Fibroblast of skin of back (primary cell): ENCODE measurements at places on chromosomes 6 and 20.

- peak; percentile 47 for DNase-seq
Observed at GRCh38 chr20:5168651-5169396, 42.0 kb downstream of the CDS2 start.

DNA sequence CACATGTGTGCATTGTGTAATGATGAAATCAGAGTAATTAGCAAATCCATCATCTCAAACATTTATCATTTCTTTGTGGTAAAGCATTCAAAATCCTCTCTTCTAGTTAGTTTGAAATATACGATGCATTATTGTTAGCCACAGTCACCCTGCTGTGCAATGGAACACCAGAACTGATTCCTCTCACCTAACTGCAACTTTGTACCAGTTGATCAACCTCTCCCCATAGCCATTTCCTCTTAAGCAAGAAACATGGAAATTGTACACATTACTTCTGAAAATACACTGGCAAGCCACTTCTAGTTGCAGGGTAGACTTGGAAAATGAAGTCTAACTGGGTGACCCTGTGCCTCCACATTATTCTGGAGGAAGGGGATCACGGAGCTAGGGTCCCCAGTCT lies 58.1 kb upstream of the ESR1 start:
- DNase-seq = no peak

GRCh38 chr20:37875460-37876175 lies 27.3 kb upstream of the VSTM2L start:
- no peak for DNase-seq

- DNase-seq = no peak
Observed at GRCh38 chr6:103723438-103724322, 1136.0 kb downstream of the HACE1 start.

GRCh38 chr6:112929641-112930040 lies 582.5 kb downstream of the RFPL4B start:
- DNase-seq = peak; percentile 60

- DNase-seq = peak; percentile 34
Observed at GRCh38 chr6:162999575-163000285, 272.0 kb downstream of the PACRG start.

GRCh38 chr6:137709424-137710236 lies 157.4 kb upstream of the TNFAIP3 start:
- peak; percentile 59 for DNase-seq

DNA sequence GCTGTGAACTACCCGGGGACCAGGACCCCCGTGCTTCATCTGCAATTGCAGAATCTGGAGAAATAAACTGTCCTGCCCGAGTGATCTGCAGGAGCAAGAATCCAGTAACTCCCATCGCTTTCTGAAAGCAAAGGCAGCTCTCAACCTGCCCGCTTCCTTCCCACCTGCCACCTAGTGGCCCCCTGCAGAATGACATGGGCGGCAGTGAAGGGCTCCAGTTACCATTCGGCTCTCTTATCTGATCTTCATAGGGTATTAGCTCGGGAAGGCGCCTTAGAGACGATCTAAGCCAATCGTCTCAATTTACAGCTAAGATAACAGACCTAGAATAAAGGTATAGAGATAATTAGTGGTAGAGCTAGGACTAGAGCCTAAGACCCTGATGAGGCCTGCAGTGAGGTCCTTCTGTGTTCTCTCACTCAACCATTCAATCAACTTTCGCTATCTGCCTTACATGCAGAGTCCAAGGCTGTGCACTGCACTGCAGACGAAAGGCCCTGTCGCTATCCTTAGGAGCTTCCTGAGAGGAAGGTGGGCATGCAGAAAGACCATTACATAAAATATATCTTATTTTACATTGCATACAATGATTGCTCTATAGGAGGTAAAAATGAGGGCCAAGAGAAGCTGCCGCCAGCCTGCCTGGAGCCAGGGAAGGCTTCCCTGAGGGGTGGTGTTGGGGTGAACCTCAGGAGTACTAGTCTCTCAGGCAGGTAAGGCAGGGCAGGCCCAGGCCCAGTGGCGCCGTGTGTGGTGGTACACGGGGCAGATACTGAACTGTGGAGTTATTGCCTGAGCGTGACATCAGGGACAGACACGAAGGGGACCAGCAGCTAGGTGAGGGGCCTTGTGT lies 7.1 kb upstream of the PSMG4 start:
- DNase-seq = peak; percentile 80

DNA sequence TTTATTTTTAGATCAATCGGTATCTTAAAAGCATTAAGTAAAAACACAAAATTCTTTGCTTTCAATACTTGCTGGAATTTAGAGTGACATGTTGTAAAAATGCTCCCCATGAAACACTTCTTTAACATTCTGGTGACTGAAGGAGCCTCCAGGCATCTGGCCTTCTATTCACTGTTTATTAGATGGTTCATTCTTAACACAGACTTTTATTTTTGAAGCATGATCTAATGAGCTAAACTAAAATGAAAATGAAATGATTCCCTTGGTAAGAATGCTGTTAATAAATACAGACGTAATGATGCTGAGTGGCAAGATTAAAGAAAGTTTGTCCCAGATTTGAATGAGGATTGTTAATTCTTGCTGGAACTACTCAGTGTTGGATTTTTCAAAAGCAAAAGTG lies 698.4 kb downstream of the TENT5A start:
- no peak for DNase-seq

DNA sequence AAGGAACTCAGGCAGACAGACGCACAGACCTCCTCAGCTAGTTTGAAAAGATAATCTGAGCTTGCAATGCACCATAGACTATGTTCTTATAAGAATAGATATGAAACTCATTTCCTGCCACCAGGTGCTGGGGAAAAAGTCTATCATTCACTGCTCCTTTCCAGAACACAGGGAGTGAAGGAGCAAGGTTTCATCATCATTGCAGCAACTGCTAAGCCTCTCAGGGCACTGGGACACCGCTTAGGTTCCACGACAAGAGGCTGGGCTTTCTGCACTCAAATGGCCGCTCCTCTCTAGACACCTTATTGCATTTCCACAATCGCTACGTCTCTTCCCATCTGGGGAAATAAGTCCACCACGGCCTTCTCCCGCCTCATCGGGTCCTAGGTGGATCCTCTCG lies 418.5 kb upstream of the JARID2 start:
- no peak for DNase-seq

- DNase-seq = no peak
Observed at GRCh38 chr6:166424431-166424830, 41.7 kb upstream of the MPC1 start.

DNA sequence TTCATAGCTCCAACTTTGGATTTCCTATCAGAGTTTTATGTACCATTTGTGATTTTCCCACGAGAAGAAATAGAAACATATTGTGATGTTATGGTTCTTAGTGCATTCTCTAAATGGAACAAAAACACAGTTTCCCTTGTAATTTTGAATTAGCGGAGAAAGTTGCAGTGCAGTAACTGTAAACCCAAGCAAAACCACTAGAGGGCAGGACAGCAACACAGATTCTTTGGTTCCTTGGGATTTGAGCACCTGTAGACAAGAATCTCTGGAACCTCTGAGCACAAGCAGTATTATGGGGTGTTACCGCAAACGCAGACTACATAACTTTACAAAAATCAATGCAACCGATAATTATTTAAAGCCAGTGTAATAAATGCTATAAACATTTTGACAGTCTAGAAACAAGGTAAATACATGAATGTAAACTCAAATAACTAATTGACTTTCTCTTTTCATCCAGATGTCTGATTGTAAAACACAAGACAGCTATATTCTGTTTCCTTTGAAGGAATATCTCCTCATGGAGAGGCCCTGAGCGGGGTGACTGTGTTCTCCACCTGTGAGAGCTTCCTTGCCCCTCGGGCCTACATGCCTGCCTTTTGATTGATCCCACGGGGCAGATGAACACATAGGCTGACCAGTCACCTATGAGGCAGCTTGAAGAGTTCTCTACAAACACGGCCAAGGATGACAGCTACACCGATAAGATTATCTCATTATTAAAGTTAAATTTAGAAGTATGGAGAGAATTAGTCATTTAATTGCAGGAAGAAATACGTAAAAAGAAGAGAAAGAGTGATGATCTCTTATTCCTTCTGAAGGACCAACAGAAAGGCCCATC lies 67.5 kb upstream of the COL21A1 start:
- peak; percentile 35 for DNase-seq

- no peak for DNase-seq
Observed at GRCh38 chr6:125004198-125004597, 42.0 kb downstream of the RNF217 start.

GRCh38 chr6:40695750-40696415 lies 108.7 kb upstream of the LRFN2 start:
- DNase-seq = no peak

- no peak for DNase-seq
Observed at GRCh38 chr6:47804821-47805220, 23.0 kb downstream of the OPN5 start.

DNA sequence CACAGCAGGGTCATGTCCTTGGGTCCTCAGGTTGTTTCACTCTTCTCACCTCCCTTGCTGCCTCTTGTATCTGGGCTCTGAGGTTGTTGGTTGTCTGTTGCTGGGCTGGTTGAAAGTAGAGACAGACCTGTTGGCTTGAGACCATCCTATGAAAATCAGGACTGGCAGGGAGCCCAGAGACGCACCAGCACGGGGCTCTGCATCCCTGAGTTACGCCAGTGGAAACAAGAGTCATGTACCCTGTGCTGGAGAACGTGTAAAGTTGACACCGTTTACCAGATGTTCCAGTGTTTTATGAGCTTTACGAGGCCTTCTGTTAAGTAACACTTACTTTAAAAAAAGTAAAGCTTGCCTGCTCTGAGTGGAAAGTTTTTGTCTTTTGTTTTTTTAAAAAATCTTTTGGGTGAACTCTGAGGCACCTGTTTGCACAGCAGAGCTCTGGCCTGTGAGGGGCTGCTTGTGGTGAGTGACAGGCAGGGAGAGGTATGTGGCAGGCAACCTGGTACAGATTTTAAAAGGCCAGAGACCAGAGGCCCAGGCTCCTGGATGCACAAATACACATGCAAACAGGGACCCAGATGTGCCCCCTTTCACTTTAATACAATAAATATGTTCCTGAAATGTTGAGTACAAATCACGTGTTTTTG lies 260.0 kb upstream of the SUPT3H start:
- DNase-seq = no peak

GRCh38 chr6:3752531-3753227 lies 1.2 kb upstream of the PXDC1 start:
- DNase-seq = no peak

DNA sequence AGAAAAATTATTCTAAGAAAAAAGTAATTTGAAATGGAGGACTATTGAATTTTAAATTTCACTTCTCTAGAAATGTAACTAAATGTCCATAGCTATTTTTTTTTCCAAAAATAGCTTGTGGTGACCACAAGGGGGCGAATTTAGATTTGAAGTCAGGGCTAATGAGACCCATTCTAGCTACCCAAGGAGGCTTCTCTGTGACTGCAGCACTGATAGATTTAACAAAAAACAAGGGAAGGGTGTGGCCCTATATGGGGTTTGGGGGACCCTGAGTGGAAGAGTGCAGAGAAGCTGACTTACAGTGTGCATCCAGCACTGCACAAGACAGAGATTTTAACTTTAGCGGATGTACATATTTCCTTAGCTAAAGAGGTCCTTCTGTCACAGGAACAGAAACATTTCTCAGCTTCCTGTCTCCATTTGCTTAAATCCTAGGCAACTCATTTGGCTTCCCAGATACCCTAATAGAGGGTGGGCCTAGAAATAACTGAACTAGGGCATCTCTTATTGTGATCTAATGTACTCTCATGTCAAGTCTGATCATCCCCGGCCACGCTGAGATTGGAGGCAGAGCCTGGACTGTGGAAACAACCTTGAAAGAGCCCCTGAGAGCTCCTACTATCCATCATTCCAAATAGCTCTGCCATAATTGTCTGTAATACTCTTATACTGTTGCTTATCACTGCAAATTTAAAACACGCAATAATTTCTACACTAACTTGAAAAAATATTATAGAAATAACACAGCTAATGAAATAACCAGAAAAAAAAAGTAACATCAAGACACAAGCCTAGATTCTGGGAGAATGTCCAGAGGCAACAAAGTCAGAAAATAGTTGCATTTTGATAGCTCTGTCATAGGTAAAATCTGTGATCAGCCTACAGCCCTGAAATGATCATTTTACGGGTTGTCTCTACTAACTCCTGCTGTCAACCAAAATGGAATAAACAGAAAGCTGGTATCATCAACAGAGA lies 93.6 kb downstream of the SNAP91 start:
- peak; percentile 38 for DNase-seq

- DNase-seq = peak; percentile 62
Observed at GRCh38 chr6:3340894-3341293, 82.1 kb downstream of the PSMG4 start.

- DNase-seq = peak; percentile 72
Observed at GRCh38 chr20:53884859-53885541, 185.4 kb downstream of the BCAS1 start.

DNA sequence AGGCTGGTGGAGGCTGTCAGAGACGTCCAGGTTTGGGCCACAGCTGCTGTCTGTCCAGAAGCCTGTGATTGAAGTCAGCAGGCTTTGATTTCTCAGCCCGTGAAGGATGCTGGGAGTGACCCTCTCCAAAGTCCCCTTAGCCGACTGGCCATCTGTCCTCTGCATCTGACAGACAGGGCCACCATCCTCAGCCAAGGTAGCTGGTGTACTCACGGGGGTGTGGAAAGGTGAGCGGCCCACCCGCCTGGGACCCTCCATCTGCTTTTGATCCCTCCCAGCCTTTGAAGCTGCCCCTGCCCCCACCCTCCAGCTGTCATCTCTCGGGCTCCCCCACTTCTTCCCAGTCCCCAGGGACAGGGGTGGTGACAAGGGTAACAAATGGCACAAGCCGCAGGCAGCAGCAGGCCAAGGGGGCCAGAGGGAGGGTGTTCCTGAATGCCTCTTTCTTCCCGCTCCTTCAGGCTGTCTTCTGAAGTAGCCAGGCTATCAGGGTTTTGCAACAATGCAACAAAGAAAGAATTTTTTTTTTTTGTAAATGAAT lies 84.4 kb downstream of the EYA2 start:
- no peak for DNase-seq

GRCh38 chr6:147222160-147222838 lies 18.1 kb downstream of the STXBP5 start:
- no peak for DNase-seq

DNA sequence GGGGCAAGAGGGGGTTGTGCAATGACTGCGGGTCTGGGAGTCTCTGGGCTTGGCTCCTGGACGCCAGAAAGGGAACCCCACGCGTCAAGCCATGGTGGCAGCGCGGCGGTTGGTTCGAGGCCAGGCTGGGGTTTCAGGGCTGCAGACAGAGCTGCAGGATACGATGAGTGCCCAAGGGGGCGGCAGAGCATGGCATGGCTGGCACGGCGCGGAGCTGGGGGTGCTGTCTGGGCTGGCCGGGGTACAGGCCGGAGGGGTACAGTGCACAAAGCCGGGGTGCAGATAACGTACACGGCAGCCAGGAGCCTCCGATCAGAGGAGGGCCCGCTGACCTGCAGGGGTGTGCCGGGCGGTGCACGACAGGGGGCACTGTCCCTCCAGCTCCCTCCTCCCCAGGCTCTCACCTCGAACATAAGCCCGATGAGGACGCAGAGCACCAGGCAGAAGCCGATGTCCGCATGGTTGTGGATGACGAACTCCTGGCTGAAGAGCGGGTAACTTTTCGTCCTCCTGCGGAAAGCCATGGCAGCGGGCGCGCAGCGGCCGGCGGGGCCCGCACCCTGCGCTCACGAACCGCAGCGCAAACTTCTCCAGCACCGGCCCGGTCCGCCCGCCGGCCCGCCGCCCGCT lies 353 bp downstream of the TRAM2 start:
- DNase-seq = peak; percentile 85

GRCh38 chr20:4369119-4369797 lies 352.5 kb upstream of the PRND start:
- no peak for DNase-seq
